ENCODE measurements at places on chromosomes 13 and 19.

DNA sequence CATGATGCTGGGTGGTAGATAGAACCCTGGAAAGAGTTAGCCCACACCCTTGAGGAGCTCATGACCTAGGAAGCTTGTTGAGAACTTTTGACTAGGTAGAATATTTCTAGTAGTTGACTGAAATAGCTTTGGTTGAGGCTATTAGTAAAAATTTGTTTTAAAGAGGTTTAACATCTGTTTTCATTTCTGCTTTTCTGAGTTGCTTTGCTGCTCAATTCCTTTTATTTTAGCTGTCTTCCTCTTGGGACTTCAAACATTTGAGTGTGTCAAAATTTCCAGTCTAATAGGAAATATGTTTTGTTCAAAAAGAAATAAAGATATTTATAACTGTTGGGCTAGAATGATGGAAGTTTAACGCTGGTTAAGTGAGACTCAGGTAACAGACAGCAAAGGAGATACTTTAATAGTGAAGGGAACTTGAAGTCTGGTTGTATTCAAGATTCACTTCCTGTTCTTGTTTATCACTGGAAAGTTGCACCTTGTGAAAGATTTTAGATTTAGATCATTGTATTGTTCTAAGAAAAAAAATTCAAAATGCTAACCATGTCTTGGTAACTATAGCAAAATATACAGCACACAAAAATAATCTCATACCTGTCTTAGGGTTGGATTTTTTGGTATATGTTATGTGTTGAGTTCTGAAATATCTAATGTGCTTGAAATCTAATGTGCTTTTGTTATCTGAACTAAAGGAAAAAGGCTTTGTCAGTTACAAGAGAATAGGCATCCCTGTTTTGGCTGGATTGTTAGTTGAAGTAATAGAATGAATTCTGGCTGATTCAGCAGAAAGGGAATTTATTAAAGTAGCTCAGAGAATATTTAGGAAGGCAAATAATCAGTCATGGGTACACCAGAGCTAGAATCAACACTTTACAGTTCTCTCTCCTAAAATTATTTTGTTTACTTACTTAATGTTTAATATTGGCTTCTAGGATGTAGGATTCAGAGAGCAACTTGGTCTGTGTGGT, 24.4 kb upstream of the GPR18 start:
- peak; percentile 36 for DNase-seq

DNA sequence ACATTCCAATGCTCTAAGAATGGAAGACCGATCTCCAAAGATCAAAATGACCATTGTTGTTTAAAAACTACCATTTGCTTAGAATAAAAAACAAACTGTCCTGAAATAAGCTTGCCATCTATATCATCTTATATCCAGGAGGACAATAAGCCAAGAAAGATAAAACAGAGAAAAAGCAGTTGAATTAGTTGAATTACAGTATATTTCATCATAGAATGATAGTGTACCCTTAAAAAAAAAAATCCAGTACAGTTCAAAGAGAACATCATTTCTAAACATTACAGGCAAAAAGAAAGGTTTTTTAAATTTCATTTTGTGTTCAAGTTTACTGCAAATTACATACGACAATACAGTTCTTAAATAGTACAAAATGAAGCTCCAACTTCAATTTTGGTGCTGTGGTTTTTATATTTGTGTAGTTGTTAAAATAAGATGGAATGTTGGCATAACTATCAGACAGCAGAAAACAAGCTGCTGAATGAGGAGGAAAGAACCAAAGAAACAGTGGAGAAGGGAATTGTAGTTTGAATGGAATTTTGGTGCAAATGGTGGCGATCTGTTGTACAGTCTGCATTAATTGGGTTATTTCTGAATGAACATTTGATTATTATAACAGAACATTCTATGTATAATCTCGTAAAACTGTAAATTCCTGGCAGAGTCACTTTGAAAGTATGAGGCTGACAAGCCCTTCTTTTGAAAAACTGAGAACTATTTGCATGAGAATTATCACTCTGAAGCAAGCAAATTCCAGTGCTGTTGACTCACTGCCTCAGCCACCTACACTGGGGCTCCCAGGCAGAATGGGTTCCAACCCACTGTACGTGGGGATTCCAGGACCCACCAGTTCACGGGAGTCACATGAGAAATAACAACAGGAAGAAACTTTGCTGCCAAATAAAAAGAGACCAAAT, 37.7 kb downstream of the LHFPL6 start:
- peak; percentile 83 for DNase-seq

- DNase-seq: peak; percentile 85
Measured at GRCh38 chr13:46523972-46524752, 28.8 kb upstream of the LRCH1 start.

- no peak for DNase-seq
Measured at GRCh38 chr13:35603593-35604285, 127.2 kb upstream of the MAB21L1 start.

DNA sequence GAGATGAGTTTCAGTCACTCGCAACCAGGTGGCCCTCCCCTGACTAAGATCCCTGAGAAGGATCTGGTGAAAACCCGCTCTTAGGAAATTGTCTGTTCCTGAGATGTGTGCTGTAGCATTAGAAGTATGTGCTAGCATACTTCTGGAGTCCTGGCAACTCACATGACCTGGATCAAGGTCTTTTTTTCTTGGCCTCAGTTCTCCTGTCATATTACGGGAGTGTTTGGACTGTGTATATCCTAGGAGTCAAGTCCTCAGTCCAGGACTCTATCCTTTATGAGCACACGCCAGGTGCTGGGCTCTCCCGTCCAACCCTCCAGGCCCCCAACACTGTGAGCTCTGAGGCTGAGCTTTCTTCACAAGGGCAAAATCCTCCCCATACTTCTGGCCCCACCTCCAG, 156.4 kb downstream of the UQCRFS1 start:
- no peak for DNase-seq

DNA sequence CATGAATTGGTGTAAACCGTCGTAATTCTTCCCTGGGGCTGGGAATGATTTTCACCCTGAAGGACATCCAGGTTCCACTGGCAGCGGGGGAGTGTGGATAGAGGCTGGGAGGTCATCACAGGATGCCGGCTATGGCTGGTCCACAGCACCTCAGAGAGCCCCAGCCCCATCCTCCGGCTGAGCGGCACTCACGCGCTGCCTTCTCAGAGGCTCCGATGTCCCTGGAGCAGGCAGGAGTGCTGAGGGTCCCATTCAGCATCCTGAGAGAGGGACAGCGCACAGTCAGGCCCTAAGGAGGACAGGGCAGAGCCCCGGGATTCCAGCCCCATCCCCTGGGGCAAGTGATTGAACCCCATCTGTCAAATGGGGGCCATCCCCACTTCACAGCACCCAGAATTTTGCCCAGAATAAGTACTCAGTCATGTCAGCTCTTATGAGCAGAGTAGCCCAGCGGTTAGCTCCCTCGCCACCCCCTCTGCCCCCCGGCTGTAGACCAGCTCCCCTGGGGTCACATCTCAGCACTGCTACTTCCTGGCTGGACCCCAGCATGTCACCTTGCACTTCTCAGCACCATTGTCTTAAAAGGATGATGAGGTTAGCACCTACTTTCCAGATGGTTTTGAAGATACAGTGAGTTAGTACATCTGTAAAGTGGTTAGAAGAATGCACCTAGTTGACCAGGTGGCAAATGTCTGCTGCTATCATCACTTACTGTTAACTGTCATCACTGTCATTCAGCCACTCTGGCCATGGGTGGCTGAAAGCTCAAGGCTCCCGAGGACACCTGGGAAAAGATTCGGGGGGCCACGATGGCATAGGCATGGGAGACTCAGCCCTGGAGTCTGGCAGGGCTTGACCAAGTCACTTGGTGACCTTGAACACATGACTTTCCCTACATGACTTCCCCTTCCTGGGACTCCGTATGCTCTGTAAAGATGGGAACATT, 11.9 kb downstream of the GRAMD1A start:
- no peak for DNase-seq

GRCh38 chr13:26867451-26868091, 107.0 kb upstream of the GPR12 start:
- DNase-seq: peak; percentile 21

DNA sequence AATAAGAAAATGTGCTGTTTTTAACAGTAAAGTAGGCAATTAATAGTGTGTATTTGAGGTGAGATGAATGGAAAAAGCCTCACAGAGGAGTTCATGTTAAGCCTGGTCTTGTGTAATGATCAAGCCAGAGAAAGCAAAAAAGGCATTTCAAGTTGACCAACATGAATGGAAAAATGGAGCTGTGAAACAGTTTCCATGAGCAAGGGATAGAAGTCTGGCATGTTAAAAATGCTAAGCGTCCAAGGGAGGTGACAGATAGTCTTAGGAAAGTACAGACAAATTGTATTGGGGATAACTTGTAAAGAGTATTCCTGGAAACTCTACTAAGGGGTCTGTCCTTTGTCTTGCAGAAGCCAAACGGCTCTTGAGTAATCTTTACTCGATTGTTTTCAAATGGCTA, 506.8 kb upstream of the ATXN8OS start:
- no peak for DNase-seq

- no peak for DNase-seq
Measured at GRCh38 chr19:13057744-13058143, 44.9 kb downstream of the LYL1 start.

DNA sequence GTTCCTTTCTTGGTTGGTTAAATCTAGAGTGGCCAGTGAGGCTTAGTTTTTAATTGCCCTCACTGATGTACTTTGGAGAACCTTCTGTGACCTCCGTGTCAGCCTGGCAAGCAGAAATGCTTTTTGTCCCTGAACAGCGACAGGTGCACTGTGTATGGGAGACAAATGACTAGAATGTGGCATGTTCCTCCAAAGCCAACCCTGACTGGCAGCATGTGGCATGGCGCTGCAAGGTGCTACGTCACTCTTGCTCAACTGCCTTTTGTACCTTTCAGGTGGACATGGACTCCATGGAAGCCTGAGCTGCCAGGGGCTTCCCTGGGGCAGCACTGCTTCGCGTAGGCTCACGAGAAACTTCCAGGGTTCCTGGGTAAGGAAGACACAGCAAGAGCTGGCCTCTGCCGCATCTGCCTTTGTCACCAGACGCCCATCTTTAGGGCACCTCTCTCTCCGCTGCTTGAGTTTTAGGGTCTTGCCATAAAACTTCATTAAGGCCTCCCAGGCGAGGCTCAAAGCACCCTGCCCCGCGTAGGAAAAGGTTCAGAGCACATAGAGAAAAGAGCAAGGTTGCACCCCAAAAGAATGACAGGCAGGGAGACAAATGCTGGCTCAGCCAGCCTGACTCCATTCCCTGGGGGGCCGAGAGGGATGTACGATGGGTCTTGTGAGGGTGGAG, 167.1 kb upstream of the SOX1 start:
- DNase-seq: no peak

DNA sequence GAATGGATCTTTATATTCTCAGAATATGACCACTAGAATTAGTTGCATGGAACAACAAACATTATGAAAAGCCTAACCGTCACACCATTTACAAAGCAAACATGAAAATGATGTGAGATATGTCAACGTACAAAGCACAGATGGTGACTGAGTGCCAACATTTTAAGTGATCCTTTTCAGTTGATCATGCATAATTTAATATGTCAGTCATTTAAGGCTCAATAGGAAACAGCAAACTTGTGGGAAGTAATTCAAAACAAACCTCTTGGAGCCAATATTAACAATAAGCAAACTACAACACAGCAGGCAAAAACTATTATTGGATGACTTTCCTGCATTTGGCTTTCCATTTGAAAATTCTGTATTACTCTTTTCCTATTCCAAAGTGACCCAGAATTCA, 277.6 kb downstream of the SLITRK6 start:
- no peak for DNase-seq

GRCh38 chr13:90547272-90547790, 800.2 kb upstream of the MIR17HG start:
- DNase-seq: no peak

GRCh38 chr13:50468849-50469669, 374.4 kb downstream of the DLEU7 start:
- DNase-seq: no peak

DNA sequence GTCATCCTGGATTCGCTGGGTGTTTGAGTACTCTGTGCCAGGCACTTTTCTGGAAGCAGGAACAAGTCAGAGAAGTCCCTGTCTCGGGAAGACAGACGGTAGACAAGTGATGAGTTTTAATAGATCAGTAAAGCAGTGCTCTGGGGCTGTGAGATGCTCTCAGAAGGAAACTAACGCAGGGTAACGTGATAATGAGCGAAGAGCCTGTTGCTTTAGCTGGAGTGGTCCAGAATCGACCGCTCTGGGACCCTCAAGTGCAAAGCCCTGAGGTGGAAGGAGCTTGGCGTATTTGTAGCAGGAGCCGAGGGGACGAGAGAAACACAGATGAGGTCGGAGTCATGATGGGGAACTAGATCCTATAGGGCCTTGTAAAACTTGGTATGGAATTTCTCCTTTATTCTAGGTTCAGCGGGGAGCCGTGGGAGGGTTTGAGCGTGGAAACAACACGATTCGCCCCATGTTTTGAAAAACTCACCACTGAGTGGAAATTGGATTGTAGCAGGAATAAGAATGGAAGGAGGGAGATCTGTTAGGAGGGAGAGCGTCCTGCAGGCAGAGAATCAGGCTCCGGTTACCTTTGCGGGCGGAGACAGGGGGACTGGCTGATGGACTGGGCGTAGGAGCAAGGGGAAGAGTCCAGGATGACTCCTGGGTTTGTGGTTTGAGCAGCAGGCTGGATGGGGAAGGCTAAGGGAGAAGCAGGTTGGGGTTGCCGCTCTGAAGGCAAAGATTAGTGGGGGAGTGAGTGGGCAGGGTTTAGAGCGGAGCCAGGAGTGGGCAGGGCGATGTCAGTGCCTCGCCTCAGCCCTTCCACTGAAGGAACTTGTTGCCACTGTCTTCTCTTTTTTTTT, 763 bp downstream of the POLD1 start:
- DNase-seq: peak; percentile 56

DNA sequence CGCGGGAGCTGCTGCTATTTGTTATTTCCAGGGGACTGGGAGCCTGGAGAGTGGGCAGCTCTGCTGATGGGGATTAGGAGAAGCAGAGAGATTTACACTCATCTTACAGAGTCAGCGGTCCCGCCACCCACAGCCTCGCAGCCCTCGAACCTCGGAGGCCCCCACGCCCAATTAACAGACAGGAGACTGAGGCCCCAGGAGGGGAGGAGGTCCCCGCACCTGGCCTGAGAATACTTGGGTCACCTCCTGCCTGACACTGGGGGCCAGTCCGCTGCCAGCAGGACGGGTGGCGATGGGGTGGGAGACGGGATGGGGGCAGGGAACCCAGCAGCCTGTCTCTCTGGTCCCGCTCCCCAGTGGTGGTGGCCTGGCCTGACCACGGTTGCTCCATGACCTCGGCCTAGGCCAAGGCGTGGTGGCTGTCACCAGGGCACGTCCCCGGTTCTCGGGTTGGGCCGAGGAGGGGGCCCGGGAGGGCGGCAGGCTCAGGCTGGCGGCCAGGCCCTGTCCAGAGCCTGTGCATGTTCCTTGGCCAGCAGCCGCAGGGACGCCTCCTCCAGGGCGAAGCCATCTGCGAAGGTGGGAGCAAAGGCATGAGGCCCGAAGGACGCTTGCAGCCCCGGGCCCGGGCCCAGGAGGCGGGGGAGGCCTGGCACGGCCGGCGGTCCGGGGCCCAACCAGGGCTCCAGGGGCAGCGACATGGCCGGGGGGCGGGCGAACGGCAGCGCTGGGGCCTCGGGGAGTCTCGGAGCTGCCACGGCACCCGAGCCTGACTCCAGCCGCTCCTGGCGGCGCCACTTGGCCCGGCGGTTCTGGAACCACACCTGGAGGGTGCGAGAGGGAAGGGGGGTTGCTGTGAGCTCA, 1.7 kb downstream of the RAX2 start:
- no peak for DNase-seq
